Thymus (tissue), 14 donors: ENCODE measurements at places on chromosomes 2 and 18. TPM values are rescaled to one million over a fixed set of nuclear protein-coding genes. Genes with fewer than 3 reads are reported as not detected.
A peak's percentile ranks its signal among the peaks of the same experiment; 100 is the strongest.

Gene COL4A3
- total RNA-seq, result 0.94 TPM

Gene SERPINB3
- 2.6 TPM for total RNA-seq

DNA sequence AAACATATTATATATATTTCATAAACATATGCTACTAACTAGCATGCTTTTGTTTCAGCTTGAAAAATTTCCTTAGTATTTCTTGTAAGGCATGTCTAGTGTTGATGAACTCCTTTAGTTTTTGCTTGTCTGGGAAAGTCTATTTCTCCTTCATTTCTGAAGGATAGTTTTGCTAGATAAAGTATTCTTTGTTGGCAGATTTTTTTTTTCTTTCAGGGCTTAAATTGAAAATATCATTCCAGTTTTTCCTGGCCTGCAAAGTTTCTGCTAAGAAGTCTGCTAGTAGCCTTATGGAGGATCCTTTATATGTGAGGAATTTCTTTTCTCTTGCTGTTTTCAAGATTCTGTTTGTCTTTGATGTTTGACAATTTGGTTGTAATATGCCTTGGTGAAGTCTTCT, 183.5 kb downstream of the SLC4A3 start:
- no peak overlapping the region for H3K27ac ChIP-seq
- DNase-seq, result no peak
- H3K4me1 ChIP-seq, result no peaks in the 10 kb centered on the region
- no peaks in the 10 kb centered on the region for H3K36me3 ChIP-seq
- H3K4me3 ChIP-seq, result no peak overlapping the region

DNA sequence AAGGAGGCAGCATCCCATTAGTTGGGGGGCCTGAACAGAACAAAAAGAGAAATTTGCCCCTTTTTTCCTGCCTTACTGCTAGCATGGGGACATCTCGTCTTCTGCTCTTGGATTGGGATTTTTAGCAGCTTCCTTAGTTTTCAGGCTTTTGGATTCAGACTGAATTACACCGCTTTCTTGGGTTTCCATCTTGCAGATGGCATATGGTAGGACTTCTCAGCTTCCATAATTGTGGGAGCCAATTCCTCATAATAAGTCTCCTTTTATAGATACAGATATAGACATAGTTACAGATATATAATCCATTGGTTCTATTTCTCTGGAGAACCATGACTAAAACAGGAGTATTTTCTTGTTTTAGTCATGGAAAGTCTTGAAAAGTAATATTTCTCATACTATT, 5.2 kb upstream of the RAPGEF4 start:
- no peaks in the 10 kb centered on the region for H3K36me3 ChIP-seq
- H3K4me3 ChIP-seq, result no peak overlapping the region
- no peak overlapping the region for H3K27ac ChIP-seq
- DNase-seq, result no peak
- peaks cover 12% of the 10 kb centered on the region for H3K27me3 ChIP-seq
- no peaks in the 10 kb centered on the region for H3K4me1 ChIP-seq

Gene FOXI3
- 0.05 TPM for total RNA-seq

Gene RND3
- 7.4 TPM for total RNA-seq

Gene LMAN1
- 41.5 TPM for total RNA-seq

GRCh38 chr2:238151628-238152235, 7.0 kb upstream of the ERFE start:
- no peaks in the 10 kb centered on the region for H3K4me1 ChIP-seq
- H3K27ac ChIP-seq, result no peak overlapping the region
- H3K36me3 ChIP-seq, result no peaks in the 10 kb centered on the region
- no peak overlapping the region for H3K4me3 ChIP-seq
- H3K27me3 ChIP-seq, result peaks cover 12% of the 10 kb centered on the region

Gene IL36RN
- total RNA-seq, result 0.09 TPM

Gene CCDC178
- total RNA-seq, result 0.24 TPM

Gene NOL4
- 0.61 TPM for total RNA-seq

Gene MEP1B
- total RNA-seq, result 0.19 TPM

- no peak for DNase-seq
- H3K4me1 ChIP-seq, result no peaks in the 10 kb centered on the region
- H3K4me3 ChIP-seq, result no peak overlapping the region
- H3K27me3 ChIP-seq, result no peaks in the 10 kb centered on the region
Observed at GRCh38 chr2:36516136-36516870, 81.7 kb downstream of the FEZ2 start.

GRCh38 chr2:39408351-39409136, 28.5 kb downstream of the MAP4K3 start:
- no peaks in the 10 kb centered on the region for H3K36me3 ChIP-seq
- H3K27me3 ChIP-seq, result no peaks in the 10 kb centered on the region
- H3K4me1 ChIP-seq, result no peaks in the 10 kb centered on the region
- DNase-seq, result peak; percentile 13

DNA sequence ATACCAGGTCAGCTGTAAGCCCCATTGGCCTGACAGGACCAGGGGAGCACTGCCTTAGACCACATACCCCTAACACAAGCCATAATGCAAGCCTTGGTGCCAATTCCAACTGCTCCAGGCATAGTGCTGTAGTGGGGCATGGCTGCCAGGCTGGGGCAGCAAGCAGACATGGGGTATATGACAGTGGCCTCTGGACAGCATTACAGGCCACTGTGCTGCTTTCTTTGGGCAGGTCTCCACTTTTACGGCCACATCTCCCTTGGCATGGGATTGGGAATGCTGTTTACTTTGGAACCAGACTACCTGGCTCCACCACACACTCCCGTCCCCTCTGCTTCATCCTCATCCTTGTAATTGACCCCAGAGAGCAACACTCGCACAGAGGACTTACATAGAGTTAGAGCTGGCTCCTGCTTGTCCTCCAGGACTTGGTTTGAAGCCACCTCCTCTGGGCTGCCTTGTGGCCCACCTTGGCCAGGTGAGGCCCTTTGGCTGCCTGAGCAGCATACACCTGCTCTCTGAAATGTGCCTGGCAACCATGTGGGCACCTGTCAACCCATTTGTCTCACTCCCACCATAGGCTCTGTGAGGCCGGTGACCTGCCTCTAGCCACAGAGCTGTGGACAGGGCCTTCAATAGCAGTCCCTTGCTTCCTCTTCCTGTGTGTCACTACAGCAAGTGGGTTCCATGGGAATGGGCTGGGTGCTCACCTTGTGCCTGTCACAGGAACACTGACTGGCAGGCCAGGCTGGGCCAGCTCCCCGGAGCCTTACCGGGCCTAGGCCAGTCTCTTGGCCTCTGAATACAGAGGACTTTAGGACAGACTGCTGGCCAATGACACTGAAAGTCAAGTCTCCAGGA, 262.6 kb upstream of the HS6ST1 start:
- H3K27ac ChIP-seq, result no peak overlapping the region
- H3K4me3 ChIP-seq, result no peak overlapping the region
- H3K4me1 ChIP-seq, result peaks cover 7% of the 10 kb centered on the region
- H3K27me3 ChIP-seq, result no peaks in the 10 kb centered on the region
- H3K36me3 ChIP-seq, result no peaks in the 10 kb centered on the region

- H3K4me3 ChIP-seq, result no peak overlapping the region
- H3K4me1 ChIP-seq, result peaks cover 6% of the 10 kb centered on the region
- H3K27ac ChIP-seq, result no peak overlapping the region
- H3K36me3 ChIP-seq, result no peaks in the 10 kb centered on the region
- H3K27me3 ChIP-seq, result no peaks in the 10 kb centered on the region
- DNase-seq, result no peak
Observed at GRCh38 chr2:200373231-200373630, 66.7 kb downstream of the SPATS2L start.

DNA sequence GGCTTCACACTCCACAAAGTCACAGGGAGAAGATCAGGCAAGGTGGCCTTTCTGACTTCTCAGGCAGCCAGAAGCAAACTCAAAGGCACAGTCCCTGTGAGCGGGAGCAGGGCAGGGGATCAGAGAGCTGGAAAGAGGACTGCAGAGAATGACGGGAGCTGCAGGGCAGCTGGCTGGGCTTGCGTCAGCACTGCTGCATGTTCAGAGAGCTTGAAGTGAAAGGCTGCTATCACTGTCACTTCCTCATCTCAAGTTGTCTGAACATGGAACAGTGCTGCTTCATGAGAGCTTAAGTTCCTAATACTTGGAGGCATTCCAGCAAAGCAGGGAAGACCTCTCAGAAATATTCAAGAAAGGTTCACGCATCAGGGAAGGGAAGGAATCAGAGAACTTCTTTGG, 20.4 kb downstream of the TGFBRAP1 start:
- peaks cover 17% of the 10 kb centered on the region for H3K36me3 ChIP-seq
- H3K4me3 ChIP-seq, result no peak overlapping the region
- DNase-seq, result no peak
- H3K4me1 ChIP-seq, result no peaks in the 10 kb centered on the region
- no peaks in the 10 kb centered on the region for H3K27me3 ChIP-seq
- H3K27ac ChIP-seq, result peak overlapping the region; percentile 14

GRCh38 chr2:161239326-161240109, 68.7 kb upstream of the PSMD14 start:
- H3K27me3 ChIP-seq, result peaks cover 18% of the 10 kb centered on the region
- H3K27ac ChIP-seq, result peak overlapping the region; percentile 18
- H3K36me3 ChIP-seq, result peaks cover 3% of the 10 kb centered on the region
- DNase-seq, result no peak

DNA sequence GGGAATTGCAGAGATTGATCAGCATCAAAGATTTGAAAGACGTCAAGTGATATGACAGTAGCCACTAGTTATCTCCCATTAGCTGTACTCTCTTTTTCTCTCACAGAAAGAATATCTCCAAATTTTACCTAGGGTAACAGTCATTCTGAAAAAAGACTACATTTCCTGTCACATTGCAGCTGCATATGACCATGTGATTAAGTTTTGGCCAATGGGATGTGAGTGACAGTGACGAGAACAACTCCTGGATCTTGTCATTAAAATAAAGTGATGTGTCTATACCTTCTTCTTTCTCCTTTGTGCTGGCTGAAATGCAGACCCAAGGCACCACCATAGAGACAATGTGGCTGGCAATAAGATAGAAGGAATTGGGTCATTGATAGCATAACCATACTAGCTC, 10.5 kb upstream of the NEUROD1 start:
- no peaks in the 10 kb centered on the region for H3K36me3 ChIP-seq
- no peak overlapping the region for H3K4me3 ChIP-seq
- H3K27me3 ChIP-seq, result peaks cover 7% of the 10 kb centered on the region
- no peaks in the 10 kb centered on the region for H3K4me1 ChIP-seq

GRCh38 chr2:11559066-11559785, 25.4 kb downstream of the GREB1 start:
- no peak for DNase-seq
- peaks cover 29% of the 10 kb centered on the region for H3K27me3 ChIP-seq
- no peaks in the 10 kb centered on the region for H3K36me3 ChIP-seq
- H3K4me3 ChIP-seq, result no peak overlapping the region
- no peak overlapping the region for H3K27ac ChIP-seq

DNA sequence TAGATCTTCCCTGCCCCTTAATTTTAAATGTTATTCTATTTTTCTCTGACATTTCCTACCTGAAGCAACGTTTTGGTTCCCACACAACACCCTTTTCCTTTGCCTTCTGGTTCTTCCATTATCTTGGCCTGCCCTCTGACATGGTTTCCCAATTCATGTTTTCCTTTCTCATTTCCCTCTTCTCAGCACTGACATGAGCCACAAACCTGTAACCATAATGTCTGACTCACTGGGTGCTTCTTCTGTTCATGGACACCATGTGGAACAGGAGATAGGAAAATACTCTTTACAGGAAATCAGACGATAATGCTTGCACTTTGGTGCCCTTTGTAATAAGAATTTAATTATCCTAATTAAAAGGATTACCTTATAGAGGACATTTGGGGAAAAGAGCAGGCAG, 142.0 kb downstream of the ZEB2 start:
- no peaks in the 10 kb centered on the region for H3K36me3 ChIP-seq
- no peaks in the 10 kb centered on the region for H3K27me3 ChIP-seq
- H3K27ac ChIP-seq, result no peak overlapping the region
- H3K4me3 ChIP-seq, result no peak overlapping the region

DNA sequence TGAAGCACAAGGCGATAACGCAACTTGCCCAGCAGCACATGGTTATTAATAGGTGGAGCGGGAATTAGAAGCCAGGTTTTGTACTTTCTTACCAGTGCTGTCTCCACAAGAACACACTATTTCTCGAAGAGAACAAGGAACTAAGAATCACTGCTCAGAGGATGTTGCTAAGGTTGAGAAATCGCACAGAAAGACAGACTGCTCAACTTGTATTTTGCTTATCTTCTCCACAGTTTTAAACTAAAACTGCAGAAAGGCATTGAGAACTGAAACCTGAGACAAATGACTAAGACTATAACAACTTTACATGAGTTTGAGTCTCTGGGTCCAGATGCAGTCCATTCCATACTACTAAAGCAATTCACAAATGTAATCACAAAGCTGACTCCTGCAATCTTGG, 6.2 kb downstream of the PRKD3 start:
- H3K27ac ChIP-seq, result no peak overlapping the region
- H3K4me1 ChIP-seq, result peaks cover 3% of the 10 kb centered on the region
- H3K4me3 ChIP-seq, result no peak overlapping the region
- no peak for DNase-seq
- H3K27me3 ChIP-seq, result no peaks in the 10 kb centered on the region

DNA sequence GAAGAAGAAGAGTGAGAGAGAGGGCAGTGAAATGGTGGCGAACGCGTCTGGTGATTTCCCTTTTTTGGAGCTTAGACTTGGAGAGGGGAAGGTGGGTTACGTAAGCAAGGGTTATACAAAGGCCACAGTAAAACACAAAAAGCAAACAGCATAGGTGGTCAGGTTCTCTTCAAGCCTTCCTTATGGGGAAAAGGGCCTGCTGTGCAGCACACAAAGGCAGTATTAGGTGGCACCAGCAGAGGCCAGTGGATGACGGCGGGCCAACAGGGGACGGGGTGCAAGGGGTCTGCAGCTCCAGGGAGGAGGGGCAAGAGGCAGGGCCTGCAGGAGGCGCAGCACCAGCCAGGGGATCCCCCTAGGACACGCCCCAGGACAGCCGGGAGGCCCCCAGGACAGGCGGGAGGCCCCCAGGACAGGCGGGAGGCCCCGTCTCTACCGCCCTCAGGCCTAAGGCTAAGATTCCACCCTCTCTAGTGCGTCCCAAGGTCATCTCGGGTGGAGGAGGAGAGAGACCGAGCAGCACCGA, 32.6 kb upstream of the NPC1 start:
- H3K4me1 ChIP-seq, result peaks cover 10% of the 10 kb centered on the region
- no peak overlapping the region for H3K27ac ChIP-seq
- H3K4me3 ChIP-seq, result no peak overlapping the region
- no peak for DNase-seq
- no peaks in the 10 kb centered on the region for H3K36me3 ChIP-seq

DNA sequence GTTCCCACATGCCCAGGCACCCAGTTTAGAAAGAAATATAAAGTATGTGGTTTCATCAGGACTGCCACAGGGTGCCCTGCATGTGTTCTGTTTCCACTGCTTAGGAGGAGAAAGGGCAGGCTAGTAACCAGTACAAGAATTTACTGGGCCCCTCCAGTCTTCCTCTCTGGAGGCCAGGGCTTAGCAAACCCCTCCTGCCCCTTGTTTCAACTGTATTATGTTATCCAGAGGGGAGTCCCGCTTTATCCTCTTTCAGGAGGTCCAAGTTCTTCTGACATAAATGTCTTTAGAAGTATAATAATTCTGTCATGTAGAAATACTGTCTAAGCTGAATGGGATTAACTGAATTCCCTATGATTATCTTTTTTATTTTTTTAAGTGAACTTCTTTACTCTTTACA, 132.1 kb downstream of the WDSUB1 start:
- H3K27ac ChIP-seq, result no peak overlapping the region
- H3K36me3 ChIP-seq, result no peaks in the 10 kb centered on the region
- DNase-seq, result no peak
- no peaks in the 10 kb centered on the region for H3K27me3 ChIP-seq
